ENCODE measurements at places on chromosomes 3 and 15.

DNA sequence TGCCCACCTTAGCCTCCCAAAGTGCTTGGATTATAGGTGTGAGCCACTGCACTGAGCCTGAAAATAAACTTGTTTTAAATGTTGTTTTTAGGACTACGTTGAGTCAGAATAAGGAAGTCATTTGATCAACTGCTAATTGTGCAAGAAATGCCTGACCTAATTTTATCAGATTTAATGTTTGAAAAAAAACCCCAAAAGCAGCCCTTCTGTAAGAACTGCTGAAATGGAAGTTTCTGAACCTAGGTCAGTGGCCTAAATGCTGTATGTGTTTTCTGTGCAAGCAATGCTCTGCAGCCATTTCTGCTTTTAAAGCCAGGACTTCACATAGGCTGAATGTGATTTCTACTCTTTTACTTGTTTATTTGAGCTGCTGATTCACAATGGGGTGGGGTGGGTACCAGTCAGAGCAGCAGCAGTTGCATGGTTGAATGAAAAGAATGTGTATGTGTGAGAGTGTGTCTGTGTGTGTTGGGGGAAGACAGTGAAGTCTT, 6.6 kb downstream of the GPX1 start:
- no peak for DNase-seq

DNA sequence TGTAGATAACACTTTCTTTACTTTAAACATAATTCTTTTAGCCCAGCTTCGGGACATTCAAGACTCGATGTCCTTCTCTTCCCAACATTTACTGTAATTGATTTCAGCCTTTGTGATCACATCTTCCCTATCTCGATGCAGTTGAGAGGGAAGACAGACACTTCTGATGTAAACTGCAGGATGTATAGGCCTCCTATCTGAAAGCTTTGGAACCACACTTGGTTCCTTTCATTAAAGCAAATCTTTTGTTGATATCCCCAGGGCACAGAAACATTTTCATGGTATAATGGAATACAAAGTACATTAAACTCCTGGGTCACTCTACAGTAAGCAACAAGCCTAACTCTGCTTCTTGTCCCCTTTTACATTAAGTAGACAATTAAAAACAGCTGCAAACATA, 6.4 kb downstream of the GRM7 start:
- no peak for DNase-seq

GRCh38 chr3:71163198-71163918, 420.2 kb downstream of the FOXP1 start:
- DNase-seq: no peak

GRCh38 chr15:28096670-28097431, 2.3 kb downstream of the OCA2 start:
- no peak for DNase-seq

GRCh38 chr15:40695469-40695890, 506 bp downstream of the RAD51 start:
- no peak for DNase-seq

GRCh38 chr15:40595219-40595618, 1.2 kb downstream of the KNL1 start:
- DNase-seq: no peak

GRCh38 chr3:178671791-178672190, 135.6 kb downstream of the KCNMB2 start:
- DNase-seq: no peak

DNA sequence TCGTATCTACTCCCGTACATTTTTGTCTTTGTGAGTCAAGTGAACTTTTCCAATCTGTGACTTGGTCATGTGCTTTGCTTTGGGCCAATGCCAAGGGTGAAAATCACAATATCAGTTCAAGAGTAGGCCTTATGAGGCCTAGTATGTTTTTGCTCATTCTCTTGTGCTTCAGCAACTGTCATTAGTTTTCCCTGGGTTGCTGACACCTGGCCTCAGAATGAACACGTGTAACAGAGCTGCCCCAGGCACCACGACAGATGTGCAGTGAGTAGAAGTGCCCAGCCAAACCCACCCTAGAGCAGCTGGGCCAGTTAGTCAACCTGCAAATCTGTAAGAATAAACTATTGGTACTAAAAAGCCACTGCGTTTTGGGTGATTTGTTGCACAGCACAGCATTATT, 460.3 kb upstream of the WNT5A start:
- no peak for DNase-seq

GRCh38 chr3:110393941-110394340, 677.7 kb upstream of the NECTIN3 start:
- DNase-seq: no peak

DNA sequence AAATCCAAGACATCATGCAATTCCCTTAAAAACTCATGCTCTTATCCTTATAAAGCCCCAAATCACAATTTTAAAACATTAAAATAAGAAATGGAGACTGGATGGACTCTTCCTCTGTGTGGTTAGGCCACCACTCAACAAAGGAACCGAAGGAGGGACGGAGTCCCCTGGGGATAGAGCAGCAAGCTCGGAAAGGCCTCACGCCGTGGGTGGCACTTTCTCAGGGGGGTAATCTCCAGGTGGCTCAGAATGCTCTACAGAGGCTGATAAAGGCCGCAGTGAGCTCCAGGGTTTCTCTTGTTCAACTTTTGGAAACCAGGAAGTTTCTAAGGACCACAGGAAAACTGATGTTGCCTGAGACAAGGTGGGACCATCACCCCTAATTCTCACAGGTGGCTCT, 23.2 kb downstream of the CCR9 start:
- DNase-seq: no peak

DNA sequence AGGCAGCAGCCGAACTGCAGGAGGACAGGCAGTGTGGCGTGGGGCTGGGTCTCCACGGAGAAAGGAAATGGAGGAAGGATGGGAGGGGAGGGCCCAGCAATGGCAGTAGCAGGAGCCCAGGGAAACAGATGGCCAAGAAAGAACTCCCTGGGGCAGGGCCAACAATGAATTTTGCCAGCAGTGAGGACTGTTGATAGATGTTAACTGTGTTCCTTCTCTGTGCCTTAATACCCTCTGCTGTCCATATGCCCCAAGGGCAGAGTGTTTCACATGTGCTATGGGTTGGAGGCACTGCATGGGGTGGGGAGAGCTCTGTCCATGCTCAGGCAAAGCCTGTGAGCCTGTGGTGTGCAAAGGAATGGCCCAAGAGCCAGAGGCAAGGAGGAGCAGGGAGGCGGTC, 70.8 kb upstream of the POMGNT2 start:
- DNase-seq: no peak

DNA sequence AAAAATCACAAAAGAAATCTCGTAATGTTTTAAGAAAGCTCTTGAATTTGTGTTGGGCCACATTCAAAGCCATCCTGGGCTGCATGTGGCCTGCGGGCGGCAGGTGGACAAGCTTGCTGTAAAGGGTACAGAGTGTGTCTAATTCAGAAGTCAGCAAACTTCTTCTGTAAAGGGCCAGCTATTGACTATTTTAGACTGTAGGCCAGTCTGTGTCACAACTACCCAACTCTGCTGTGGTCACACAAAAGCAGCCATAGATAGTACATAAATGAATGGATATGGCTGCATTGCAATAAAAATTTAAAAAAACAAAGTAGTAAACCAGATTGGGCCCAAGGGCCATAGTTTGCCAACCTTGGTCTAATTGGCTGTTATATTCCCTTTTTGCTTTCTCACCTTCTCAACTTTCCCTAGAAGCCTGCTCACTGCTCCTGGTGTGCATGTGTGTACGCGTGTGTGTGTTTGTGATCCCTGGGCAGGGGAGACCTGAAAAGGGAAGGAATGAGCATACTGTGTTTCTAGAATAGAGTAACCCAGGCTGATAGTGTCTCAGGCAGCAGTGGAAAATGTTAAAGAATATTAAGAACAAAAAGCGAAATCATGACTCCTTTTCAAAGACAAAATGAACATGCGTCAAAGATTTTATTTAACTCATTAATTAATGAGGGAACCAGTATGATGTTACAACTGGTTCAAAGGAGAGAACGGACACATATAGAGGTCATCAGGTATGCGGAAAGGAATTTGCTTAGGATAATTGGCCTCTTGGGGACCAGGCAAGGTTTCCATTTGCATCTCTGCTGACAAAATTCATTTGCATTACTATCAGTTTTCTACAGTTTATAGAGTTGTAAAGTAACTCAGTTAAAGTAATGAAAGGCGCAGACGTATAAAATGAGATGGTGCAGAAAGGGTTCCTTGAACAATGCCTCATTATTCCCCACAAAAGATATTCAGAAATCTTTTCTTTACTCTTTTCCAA, 248.0 kb downstream of the THSD4 start:
- DNase-seq: no peak

- DNase-seq: no peak
Measured at GRCh38 chr3:58638591-58638990, 28.0 kb downstream of the FAM3D start.

- no peak for DNase-seq
Measured at GRCh38 chr15:68200016-68200861, 4.9 kb downstream of the CALML4 start.

DNA sequence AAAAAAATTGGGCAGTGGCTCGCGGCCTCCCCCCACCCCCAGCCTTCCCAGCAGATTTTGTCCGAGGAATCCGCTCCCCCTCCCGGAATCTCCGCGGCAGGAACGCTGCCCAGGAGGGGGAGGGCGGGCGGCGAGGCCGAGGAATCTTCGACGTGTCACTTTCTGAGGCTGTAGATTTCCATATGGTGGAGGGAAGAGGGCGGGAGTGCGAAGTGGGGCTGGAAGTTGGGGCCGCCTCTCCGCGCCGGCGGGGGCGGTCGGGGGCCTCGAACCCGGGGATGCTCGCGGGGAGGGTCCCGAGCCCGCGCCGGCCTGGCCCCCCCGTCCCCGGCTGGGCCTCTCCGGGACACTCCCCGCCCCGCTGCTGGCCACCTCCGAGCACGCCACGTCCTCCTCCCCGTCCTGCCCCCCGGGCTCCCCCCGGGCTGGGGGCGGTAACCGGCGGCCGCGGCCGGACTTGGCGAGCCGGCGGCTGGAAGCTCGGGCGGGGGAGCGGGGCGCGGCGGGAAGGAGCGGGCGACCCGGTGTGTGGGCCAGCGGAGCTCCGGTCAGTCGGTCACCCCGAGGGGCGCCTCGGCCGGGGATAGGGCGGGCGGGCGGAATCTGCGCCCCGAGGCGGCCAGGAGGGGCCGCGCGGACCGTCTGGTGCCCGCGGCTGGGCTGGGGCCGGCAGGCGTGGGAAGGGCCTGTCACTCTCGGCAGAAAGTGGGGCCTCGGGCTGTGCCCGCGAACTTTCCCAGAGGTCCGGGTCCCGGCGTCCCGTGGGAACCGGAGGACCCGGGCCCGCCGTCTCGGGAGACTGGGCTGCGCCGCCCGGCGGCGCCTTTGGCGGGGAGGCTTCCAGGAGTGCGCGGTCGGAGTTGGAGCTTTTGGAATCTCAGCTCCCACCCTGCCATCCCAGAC, 951 bp downstream of the FNDC3B start:
- no peak for DNase-seq

DNA sequence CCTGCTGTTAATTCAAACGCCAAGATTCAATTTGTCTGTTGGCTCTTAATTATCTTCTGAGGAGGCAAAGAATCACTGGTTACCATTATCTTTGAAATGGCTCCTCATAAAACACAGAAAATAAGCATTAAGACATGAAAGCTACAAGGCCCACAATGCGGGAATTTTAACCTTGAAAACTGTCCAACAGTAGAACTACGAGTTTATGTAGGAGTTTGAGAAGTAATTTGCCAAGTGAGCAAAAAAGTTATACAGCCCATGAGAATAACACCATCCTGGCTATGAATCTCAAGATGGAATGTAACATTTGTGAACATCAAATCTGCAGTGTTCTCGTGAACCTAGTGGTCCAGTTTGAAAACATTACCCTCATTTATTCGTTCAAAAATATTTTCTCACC, 172.5 kb downstream of the ALDH1A2 start:
- no peak for DNase-seq

DNA sequence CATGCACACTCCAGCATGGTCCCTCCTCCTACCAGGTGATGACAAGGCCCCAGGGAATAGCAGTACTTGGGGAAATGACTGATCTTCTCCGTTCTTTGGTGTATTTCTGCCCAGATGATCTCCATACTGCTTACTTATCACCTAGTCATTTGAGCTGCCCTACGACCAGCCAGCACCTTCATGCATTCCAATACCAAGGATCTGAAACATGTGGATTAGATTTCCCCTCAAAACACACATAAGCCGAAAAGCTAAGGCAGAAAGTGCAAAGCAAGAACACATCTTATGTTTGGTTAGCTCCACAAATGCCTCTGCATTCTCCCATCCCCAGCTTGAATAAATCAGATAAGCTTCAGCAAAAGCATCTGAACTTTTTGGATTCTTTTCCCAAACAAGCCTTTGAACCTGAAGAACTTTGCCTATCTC, 64.8 kb upstream of the BCL6 start:
- no peak for DNase-seq

DNA sequence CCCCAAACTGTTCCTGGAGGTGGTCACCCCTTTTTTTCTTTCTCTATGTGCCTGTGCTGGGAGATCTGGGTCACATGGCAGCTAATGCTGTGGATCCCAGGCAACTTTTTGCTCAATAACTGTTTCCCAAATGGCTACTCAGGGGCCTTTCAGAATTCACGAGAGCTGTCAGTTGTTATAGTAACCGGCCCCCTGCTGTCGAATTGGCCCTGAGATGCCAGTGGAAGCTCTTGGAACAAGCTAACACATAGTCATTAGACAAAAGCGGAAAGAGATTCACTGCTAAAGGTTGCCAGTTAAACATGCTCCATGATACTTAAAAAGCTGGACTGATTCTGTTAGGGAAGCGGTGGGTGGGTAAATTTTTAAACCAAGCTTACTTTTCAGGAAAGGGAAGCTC, 144.1 kb downstream of the FEZF2 start:
- no peak for DNase-seq

- DNase-seq: no peak
Measured at GRCh38 chr3:72888546-72889309, 882 bp downstream of the GXYLT2 start.

DNA sequence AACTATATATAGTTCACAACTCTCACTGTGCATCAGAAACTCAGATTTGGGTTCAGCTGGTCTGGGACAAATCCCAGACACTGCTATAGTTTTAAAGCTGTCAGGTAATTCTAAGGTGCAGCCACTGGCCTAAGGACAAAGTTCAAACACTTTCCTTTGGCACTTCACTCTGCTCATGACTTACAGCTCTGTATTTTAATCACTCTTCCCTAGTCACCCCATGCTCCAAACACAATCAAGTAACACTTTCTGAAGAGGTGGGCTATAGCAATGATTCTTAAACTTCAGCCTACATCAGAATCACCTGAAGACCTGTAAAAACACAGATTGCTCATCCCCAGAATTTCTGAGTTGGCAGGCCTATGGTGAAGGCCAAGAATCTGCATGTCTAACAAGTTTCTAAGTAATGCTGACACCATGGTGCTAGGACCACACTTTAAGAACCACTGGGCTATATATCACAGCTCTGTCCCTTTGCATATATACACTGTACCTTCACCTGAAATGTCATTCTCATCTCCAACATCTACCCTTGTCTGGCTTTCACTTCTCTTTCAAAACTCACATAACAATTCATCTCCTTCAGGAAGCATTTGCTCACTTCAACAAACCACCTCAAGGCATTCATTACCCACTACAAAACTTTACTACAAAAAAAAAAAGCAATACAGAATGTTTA, 21.4 kb downstream of the STAG1 start:
- no peak for DNase-seq

DNA sequence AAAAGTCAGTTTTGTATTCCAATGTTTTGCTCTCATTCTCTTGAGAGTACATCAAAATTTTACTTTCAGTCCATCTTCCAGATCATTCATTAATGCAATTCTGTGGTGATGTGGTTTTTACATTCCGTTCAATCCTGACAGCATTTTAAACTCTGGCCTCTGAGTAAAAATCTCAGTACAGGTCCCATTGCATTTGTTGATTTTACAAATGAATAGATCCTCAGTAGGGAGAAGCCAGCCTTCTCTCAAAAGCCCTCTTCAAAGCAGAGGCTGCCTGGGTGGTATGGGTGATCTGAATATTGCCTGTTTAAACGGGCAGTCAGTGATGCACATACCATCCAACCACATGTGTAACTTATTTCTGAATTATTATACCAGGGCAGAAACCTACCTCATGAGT, 72.5 kb upstream of the TSC22D2 start:
- DNase-seq: no peak

All from stimulated activated CD8-positive, alpha-beta memory T cell treated with anti-CD3 and anti-CD28 coated beads, Interleukin-2, amount 100 ng/mL, for 1 hour (primary cell).